ENCODE measurements at places on chromosomes 1 and 21.

DNA sequence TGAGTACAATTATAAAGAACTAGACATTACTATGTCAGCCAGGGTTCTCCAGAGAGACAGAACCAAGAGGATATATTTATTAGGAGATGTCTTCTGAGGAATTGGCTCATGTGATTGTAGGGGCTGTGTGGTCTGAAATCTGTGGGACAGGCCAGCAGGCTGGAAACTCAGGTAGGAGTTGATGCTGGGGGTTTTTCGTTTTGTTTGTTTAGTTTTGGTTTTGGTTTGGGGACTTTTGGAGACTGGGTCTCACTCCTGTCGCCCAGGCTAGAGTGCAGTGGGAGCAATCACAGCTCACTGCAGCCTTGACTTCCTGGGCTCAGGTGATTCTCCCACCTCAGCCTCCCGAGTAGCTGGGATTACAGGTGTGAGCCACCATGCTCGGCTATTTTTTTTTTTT lies 132.9 kb upstream of the ERRFI1 start:
- no peak for DNase-seq

DNA sequence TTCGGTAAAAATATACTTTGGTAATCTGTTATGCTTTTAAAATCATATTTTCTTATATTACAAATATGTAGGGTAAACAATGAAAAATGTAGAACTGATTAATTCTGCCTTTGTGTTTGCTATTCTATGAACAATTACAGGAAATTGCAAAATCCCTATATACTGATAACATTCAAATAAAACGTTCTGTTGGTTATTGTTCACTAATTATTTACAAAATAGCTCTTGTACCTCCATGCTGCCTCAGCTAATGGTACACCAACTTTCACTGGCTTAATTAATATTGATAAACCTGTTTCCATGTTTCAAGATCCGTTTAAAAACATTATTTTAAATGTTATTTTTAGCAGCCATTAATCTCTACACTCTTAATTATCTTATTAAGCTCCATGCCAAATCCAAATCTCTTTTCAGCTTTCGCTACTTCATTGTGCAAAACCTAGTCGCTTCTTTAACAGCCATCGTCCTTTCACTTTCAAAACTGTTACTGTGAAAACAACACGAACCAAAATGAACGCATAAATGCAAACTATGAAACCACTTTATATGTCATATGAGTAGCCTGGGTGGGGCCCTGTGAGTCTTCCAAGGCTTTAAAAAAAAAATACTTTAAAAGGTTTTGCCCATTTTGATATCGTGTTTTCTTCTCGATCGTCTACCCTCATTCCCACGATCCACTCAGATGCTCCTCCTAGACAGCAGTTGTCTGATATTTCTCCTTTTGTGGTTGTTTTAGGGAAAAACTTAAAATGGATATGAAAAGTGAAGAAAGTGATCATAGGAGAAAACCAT lies 807.1 kb downstream of the USP25 start:
- DNase-seq, result no peak

GRCh38 chr21:46128106-46128932 lies 27.1 kb downstream of the FTCD start:
- DNase-seq, result no peak

GRCh38 chr21:44551340-44551961 lies at the start of gene KRTAP10-2:
Gene KRTAP10-2, minus strand, starts transcription at chr21:44551505. Its CDS starts 47 bp downstream, at chr21:44551458.
- DNase-seq, result no peak

- DNase-seq, result no peak
Measured at GRCh38 chr1:81802707-81803430, 2.1 kb downstream of the ADGRL2 start.

DNA sequence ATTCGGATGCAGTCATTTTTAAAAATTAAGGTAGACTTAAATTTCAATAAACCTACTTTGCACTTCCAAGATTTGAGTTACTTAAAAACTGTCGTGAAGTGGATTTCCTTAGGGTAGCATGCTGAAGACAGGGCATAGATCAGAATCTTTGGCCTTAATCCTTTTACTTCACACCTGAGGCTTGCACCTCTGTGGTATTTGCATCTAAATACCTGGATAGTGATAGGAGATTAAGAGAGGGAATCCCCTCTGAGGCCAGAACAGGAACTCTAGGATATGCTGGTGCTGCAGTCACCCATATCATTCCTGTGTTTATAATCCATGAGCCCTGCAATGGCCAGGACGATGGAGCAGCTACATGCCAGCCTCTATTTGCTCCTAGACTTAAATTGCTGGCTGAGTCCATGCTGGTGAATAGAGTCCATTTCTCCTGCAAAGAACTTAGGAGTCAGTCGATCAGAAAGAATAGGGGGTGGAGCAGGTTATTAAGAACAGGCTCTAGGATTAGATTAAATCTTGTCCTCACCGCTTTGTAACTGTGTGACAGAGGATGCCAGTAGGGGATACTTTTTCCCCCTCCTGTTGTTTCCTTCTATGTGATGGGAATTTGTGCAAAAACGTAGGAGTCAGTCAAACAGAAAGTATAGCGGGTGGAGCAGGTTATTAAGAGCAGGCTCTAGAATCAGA lies 333.6 kb downstream of the DUSP10 start:
- DNase-seq, result no peak

GRCh38 chr1:42364089-42364488 lies 16.5 kb upstream of the RIMKLA start:
- no peak for DNase-seq

GRCh38 chr1:16996845-16997244 lies 14.9 kb downstream of the ATP13A2 start:
- DNase-seq, result no peak

DNA sequence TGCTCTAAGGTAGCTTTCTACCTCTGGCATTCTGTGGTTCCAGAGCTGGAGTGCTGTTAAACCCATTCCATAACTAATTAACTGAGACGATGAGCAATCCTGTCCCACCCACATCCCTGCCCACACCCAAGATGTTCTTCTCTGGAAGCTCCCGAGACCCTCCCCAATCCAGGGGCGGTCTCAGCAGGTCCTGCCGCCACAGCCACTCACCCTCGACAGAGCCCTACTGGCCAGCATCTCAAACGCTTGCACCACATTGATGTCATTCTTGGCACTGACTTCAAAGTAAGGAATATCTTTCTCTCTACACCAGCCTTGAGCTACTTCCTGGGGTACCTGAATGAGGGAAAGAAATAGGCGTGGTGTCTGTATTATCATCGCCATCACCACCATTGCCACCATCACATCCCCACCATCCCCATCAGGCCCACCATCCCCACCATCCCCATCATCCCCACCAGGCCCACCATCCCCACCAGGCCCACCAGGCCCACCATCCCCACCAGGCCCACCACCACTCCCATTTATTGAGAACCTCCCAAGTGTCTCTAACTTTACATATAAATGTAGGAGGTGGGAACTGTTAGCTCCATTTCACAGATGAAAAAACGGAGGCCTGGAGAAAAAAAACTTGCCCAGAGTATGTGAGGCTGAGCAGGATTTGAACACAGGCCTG lies 17.7 kb downstream of the RAB7B start:
- DNase-seq, result no peak

DNA sequence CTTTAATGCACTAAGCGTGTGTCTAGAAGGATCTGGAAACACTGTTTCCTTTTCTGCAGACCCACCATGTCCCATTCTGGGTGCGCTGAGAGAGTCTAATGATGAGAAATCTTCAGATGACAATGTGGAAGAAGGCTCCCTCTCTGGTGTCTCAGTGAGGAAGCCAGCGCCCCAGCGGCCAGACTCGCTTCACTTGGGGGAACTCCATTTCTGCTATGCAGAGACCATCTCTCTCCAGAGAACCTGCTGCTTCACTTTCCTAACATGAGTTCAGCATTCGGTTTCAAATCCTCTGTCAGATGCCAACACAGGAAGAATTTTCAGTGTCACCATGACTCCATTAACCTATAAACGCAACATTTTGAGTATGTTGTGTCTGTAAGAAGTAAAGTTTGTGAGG lies 121.8 kb downstream of the SYF2 start:
- DNase-seq, result no peak

- no peak for DNase-seq
Measured at GRCh38 chr1:37556712-37557196, at the start of gene DNALI1. Gene DNALI1, plus strand, starts transcription at chr1:37556940. Its CDS starts 55 bp downstream, at chr1:37556995.

- no peak for DNase-seq
Measured at GRCh38 chr1:197683895-197684553, 91.3 kb downstream of the DENND1B start.

DNA sequence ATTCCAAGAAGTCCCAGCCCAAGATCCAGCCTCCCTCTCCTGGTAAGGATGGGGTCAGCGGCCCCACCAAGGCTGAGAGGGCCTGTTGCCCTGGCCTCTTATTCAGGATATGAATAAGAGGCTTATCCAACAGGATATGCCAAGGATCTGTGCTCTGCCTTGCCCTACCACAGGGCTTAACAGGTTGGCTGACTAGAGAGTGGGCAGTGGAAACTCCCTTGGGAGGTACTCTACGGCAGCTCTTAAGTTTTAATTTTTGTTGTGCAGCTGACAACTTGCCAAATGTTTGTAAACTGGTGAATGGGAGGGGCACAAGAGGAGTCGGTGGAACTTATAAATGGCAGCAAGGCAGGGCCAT lies 16.5 kb upstream of the PIGV start:
- no peak for DNase-seq

DNA sequence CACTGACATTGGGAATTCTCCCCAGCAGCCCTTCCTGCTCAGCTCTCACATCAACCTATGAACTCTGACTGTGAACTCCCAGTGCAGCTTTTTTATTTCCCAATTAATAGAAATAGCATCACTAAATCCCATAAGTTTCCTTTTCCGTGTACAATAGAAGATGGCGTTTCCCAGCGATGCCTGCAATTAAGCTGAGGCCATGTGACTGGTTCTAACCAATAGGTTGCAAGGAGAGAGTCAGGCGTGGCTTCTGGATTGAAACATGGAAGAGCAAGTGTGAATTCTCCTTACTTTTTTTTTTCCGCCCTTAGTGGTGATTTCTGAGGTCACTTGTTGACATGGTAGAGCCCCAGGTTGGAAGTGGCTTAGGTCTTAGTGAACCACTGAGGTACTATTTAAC lies 59.0 kb upstream of the IGSF5 start:
- DNase-seq, result no peak

- no peak for DNase-seq
Measured at GRCh38 chr1:199780948-199781670, 246.4 kb upstream of the NR5A2 start.

DNA sequence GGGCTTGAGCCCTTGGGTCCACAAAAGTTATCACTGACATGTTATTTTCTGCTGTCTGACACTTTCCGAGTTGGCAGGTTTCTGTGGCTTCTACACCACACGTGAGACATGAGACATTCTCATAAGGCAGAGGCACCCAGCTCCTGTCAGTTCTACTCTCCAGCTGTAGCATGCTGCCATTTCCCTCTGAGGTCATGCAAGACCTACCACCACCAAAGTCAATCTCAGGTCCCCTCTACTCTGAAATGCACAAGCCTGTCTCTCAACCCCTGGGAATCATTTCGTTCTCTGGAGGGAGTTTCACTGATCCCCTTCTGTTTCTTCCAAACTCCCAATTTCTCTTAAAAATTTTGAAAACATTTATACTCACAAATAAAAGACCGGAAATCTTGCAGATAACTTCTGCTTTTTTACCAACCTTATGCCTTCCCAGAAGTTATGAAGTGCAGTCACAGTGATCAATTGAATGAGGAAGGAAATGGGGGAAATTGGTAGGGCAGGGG lies 39.5 kb upstream of the CR2 start:
- DNase-seq, result no peak

GRCh38 chr1:61626816-61627215 lies 98.1 kb downstream of the TM2D1 start:
- no peak for DNase-seq

- DNase-seq, result no peak
Measured at GRCh38 chr1:74812180-74812541, 79.2 kb downstream of the TYW3 start.

DNA sequence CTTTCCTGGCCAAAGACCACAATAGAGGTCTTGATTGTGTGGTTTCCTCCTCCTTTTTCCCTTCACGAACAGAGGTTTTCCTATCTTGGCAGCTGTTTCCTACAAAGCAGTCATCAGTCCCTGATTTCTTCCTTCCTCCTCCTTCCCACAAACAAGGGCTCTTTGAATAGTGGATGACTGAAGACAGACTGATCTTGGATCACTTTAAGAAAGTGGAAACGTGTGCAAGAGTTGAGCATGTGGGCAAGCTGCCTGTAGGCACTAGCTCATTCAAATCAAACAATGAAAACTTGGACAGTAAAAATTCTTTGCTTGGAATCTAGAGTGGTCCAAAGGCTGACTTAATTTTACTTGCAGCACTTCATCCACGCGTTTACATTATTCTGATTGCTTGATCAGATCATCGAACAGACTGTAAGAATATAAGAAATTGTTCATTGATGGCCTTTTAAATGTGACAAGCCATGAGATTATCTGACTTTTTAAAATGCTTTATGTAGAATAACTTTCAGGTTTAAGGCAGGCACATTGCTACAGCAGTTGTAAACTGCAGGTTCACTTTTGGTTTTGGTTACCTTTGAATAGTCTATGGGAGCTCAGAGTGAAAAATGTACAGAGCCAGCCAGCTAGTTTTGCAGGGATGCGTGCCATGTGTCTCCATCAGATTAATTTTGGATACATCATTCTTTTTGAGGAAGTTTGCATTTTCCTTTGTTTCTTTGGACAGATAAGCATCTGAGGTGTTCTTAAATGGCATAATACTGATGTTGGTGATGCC lies 34.4 kb downstream of the ADGRL2 start:
- DNase-seq, result no peak

DNA sequence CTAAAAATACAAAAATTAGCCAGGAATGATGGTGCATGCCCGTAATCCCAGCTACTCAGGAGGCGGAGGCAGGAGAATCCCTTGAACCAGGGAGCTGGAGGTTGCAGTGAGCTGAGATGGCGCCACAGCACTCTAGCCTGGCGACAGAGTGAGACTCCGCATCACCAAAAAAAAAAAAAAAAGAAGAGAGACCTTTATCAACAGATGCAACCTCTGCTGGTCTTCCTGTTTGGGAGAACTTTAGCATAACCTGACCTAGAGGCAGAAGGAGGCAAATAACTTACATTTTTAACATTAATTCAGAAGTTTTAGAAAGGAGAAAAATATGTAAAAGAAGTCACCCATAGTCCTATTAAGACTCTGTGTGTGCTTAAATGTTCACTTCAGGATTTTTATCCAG lies 32.4 kb downstream of the SLAMF1 start:
- no peak for DNase-seq

DNA sequence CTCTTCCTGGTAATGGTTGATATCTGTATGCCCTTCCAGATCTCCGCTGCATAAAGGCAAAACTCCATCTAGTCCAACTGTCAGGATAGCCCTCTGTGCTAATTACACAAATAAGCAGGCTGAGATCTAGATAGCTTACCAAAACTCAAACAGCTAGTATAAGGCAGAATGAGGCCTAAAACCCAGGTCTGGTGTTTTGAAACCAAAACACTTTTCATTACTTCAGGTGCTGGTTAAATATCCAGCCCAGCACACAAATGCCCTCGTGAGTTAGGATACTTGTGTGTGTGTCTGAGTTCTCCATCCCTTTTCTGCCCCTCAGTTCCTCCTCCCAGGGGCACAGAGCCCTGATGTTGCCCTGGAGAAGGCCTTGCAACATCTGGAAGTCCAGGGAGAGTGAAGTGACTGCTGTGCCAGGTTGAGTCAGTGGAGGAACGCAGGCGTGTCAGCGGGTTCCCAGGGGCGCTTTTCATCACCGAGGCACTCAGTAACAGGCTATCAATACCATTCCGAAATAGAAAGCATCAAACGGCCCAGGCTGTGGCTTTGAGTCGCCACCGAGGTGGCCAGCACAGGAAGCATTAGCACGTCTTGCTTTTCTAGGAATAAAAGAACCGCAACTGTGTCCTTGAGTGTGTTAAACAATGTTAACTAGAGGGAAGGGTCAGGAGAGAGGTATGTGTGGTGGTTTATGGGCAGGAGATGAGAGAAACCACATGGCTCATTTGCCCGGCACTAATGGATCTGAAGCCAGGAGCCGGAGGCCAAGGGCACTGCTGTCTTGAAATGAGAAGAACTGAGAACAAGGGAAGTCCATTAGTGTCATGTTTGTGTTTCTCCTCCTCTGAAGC lies 90.7 kb upstream of the WLS start:
- no peak for DNase-seq

Data from stimulated activated naive CD4-positive, alpha-beta T cell treated with Interleukin-2 at 50 U/mL for 16 hours (primary cell).